ENCODE measurements at places on chromosomes 5 and 9.
A peak's percentile ranks its signal among the peaks of the same experiment; 100 is the strongest.

- no peak for DNase-seq
Measured at GRCh38 chr5:118279540-118280294, 708.6 kb downstream of the DTWD2 start.

GRCh38 chr9:77643871-77644270, 4.3 kb downstream of the GNA14 start:
- no peak for DNase-seq

DNA sequence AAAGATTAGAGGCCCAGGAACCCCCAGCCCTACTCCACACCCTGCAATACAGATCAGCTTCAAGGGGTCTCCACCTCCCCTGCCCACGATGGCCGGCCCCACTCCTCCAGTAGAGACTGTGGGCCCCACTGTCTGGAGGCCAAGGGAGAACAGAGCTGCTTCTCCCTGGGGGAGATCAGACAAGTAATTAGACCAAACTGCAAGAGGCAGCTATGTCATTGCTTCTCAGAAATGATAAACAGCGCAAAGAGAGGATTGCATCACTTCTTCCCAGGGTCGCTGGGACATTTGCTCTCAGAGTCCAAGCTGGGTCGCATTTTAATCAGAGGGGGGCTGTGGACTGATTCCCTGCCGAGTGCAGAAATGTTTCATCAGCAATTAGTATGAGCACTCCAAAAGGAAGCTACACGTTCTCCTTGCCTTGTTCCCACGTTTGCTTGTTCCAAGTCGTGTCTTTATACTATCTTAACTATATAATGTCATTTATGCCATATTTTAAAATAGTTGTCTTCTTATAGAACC, 59.9 kb downstream of the ROPN1L start:
- DNase-seq, result no peak

DNA sequence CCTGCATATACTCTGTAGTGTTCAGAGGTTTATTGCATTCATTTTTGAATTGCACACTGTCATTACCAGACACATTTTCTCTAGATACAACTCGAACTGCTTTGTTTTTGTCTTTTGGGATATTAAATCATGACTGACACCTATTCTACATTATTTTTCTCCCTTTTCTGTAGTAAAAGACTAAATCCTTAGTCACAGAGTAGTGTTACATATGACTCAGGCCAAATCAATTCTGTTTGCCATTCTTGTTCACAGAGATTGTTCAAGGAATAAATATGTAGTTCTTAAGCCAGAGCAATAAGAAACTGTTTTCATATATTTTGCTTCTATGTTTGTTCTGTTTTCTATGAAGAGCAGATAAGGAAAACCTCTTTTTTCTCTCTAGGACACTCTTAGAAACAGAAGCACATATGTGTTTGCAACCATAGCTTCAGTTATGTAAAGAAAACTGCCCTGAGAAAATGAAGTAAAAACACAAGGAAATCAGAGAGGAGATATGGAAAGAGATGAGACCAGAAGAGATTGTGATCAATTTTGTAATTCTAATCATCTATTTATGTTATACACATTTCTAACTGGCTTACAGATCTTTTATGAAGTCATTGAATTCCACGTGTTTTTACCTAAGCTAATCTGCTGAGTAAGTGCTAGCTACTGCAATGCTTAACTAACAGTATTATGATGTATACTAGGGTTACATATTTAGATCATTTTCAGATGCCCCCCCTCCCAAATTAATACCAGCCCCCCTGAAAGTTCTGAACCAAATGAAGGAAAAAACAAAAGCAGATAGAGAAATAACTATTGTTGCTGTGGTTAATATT, 1995.6 kb upstream of the CDH6 start:
- DNase-seq, result no peak

- no peak for DNase-seq
Measured at GRCh38 chr9:19741178-19741577, 47.7 kb downstream of the SLC24A2 start.

- DNase-seq, result peak; percentile 61
Measured at GRCh38 chr9:137240318-137240840, 708 bp upstream of the TUBB4B start.

- no peak for DNase-seq
Measured at GRCh38 chr5:134506054-134507039, 19.1 kb upstream of the JADE2 start.

All from stromal cell of bone marrow (primary cell).